ENCODE measurements at places on chromosomes 12 and 14.

DNA sequence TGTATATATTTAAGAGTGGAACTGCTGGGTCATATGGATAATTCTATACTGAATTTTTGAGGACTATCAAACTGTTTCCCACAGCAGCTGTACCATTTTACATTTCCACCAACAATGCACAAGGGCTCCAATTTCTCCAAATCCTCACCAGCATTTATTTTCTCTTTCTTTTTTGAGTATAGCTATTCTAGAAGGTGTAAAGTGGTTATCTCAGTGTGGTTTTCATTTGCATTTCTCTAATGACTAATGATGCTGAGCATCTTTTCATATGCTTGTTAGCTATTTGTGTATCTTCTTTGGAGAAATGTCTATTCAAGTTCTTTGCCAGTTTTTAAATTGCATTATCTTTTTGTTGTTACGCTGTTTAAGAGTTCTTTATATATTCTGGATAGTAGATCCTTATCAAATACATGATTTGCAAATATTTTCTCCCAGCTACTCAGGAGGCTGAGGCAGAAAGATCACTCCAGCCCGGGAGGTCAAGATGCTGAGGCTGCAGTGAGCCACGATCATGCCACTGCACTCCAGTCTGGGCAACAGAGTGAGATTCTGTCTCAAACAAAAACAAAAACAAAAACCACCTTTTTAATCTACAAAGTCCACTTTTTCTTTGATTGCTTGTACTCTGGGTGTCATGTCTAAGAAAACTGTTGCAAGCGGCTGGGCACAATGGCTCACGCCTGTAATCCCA is 32.8 kb downstream of the GTF2A1 start:
- DNase-seq: no peak

DNA sequence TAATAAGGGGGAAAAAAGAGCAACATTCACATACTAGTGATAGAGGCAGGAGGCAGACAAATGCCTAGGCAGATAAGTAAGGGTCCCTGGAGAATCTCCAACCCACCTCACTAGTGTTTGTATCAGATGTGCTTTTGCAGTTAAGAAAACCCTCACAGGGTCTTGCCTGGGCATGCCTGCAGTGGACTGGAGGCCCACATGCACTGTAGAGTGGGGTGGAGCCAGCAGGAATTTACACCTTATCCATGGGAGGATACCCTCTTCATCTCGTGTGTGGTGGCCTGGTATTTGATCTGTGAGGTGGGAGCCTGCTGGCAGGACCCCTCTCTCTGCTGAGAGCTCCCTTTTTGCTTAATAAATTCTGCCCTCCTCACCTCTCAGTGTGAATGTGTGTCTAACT is 238.0 kb upstream of the SLC16A7 start:
- peak; percentile 67 for DNase-seq

DNA sequence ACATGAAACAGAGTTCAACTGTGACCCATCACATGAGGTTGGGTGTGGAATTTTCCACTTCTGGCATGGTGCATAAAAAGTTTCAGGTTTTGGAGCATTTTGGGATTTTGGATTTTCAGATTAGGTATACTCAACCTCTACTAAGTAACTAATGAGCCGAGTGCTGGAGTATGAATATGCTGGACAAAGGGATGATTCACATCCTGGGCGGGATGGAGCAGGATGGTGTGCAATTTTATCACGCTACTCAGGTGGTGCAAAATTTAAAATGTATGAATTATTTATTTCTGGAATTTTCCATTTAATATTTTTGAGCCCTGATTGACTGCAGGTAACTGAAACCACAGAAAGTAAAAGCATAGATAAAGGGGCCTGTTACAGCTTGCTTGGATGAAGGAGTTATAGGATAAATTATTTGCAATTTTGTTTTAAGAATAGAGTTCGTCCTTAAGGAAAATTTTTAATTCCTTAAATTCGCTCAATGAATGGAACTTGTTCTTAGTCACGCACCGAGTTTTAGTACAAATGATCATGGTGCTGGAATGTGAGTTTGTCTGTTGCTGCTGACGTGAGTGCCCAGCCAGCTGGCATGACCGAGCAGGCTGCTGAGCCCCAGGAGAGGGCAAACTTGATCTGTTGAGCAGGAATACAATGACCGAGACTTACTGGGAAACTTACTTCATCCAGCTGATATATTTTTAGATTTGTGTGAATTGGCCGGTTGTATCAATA is 176.3 kb downstream of the ESR2 start:
- peak; percentile 98 for DNase-seq

DNA sequence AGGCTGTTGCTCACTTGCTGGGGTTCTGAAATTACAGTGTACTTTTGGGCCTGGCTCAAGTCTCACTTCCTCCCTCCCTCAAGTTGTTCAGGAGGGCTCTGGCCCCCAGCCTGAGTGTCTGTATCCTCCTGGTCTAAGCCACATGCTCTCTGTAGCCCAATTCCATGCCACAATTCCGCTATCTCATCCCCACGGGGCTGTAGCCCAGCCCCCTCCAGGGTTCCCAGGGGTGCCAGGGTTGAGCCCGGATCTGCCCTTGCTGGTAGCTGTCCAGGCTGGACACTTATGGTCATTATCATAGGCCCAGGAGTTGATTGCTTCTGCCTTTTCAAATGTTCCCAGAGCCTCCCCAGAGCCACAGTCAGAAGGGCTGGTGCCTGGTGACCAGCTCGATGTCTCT is 65.3 kb downstream of the PRIMA1 start:
- DNase-seq: no peak

- peak; percentile 71 for DNase-seq
These were observed 166.4 kb downstream of the DUSP6 start for GRCh38 chr12:89185889-89186288.

GRCh38 chr14:46885566-46885965 is 234.0 kb upstream of the RPL10L start:
- no peak for DNase-seq

GRCh38 chr14:92563359-92563758 is 49.8 kb downstream of the RIN3 start:
- peak; percentile 70 for DNase-seq

Data from bronchial epithelial cell (primary cell).